Left lobe of liver (tissue), 2 donors: ENCODE measurements at places on chromosomes 5 and 9.

DNA sequence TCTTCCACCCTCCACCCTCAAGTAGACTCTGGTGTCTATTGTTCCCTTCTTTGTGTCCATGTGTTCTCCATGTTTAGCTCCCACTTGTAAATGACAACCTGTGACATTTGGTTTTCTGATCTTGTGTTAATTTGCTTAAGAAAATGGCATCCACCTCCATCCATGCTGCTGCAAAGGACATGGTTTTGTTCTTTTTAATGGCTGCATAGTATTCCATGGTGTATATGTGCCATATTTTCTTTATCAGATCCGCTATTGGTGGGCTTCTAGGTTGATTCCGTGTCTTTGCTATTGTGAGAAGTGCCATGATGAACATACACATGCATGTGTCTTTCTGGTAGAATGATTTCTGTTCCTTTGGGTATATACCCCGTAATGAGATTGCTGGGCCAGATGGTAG lies 163.4 kb upstream of the ITGA1 start:
- DNase-seq, result no peak

- DNase-seq, result no peak
Observed at GRCh38 chr5:131664929-131665328, 29.9 kb upstream of the RAPGEF6 start.

DNA sequence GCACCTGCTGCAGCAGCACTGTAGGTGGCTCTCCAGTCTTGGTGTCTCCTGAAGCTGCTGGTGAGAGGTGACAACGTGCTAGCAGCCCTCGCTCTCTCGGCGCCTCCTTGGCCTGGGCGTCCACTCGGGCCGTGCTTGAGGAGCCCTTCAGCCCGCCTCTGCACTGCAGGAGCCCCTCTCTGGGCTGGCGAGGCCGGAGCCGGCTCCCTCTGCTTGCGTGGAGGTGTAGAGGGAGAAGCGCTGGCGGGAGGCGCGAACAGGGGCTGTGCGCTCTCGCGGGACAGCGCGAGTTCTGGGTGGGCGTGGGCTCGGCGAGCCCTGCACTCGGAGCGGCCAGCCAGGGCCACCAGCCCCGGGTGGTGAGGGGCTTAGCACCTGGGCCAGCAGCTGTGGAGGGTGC lies 62.2 kb upstream of the CNOT6 start:
- no peak for DNase-seq

DNA sequence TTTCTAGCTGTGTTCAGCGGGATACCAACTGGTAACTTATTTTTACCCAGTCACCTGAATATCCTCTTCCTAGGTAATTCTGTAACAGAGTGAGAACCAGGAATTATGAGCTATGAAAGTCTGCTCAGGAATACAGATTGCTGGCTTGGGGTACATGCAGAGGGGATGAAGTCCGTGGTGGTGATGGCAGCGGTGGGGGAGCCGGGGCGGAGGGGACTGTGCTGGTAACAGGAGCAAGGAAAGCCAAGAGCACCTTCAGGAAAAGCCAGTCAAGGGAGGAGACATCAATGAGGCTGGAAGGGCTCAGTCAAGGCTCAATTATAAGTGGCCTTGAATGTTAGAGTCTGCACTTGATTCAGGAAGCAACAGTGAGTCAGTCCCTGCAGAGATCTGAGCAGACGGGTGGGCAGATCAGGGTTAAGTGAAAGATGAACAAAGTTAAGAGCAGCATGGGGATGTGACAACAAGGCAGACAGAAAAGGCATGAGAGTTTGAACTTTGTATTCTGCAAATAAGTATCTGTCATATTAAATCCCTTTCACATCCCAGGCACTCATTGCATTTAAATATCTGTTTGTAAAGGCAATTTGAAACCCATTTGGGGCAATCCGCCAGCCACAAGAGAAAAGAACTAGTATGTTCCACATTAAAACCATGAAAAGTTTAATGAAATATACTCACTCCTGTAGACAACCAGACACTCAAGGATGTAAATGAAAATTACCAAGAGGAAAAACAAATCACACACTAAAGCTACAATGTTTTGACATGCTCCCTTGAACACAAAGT lies 101.2 kb downstream of the TTC39B start:
- no peak for DNase-seq

DNA sequence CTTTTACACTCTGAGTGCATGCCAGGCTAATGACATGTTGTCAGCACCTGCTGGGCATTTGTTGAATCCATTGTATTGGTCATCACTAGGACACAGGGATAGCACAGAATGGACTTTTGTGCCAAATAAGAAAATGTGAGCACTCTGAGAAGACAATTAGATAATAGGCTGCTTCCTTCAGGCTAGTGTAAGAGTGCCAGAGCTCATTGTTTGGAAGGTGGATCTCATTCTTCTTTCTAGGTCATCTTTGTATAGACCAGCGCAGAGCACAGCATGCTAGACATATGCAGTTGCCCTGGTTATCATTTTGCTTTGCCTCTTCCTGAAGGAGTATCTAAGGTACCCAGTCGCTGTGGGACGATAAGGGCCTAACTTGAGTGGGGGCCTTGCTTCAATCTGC lies 493.4 kb upstream of the COX7C start:
- no peak for DNase-seq

- DNase-seq, result no peak
Observed at GRCh38 chr9:93255494-93255867, 71.5 kb downstream of the WNK2 start.

- DNase-seq, result no peak
Observed at GRCh38 chr5:43140286-43140685, 19.6 kb downstream of the ZNF131 start.

GRCh38 chr9:72904267-72905093 lies 48.4 kb downstream of the ALDH1A1 start:
- no peak for DNase-seq

DNA sequence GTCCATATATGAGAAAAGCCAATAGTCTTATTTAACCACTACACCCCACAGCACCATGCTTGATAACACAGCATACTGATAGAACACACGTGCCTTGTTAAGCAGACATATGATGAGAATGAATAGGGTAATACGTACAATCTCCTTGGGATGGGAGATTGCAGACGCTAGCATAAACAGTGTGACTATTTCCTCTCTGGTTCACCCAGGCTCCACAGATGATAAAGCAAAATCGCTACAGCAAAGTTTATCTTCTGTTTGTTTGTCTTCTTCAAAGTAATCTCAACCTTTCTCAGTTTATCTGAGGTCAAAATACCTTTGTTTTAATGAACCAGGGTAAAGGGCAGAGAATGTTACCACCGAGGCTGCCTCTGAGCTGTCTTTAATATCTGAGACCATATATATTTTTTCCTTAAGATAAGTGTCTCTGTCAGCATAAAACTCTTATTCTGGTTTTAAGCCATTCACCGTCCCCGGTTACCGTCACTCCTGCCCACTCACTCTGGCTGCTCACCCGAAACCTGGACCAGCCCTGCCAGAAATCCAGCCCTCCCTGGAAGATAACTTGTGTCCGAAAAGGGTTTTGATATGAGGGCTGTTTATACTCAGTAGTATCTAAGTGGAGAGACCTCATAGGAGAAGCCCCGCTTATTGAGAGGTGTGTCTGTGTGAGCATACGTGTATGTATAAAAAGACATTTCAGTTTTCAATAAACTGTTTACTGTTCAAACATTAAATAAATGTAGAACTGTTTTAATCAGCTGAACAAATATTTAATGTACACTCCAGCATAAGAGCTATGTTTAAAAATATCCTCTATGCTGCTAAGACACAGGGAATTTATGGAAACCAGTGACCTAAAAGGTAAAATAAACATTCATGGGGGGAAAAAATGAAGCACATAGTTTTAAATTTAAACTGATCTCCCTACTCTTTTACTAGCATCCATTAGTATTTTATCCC lies 465.4 kb downstream of the RASEF start:
- no peak for DNase-seq
